Stimulated activated CD8-positive, alpha-beta memory T cell treated with anti-CD3 and anti-CD28 coated beads, Interleukin-2, amount 100 ng/mL, for 48 hours (primary cell): ENCODE measurements at places on chromosomes 7 and 10.

- no peak for DNase-seq
Measured at GRCh38 chr10:69537449-69537848, 35.8 kb downstream of the NEUROG3 start.

DNA sequence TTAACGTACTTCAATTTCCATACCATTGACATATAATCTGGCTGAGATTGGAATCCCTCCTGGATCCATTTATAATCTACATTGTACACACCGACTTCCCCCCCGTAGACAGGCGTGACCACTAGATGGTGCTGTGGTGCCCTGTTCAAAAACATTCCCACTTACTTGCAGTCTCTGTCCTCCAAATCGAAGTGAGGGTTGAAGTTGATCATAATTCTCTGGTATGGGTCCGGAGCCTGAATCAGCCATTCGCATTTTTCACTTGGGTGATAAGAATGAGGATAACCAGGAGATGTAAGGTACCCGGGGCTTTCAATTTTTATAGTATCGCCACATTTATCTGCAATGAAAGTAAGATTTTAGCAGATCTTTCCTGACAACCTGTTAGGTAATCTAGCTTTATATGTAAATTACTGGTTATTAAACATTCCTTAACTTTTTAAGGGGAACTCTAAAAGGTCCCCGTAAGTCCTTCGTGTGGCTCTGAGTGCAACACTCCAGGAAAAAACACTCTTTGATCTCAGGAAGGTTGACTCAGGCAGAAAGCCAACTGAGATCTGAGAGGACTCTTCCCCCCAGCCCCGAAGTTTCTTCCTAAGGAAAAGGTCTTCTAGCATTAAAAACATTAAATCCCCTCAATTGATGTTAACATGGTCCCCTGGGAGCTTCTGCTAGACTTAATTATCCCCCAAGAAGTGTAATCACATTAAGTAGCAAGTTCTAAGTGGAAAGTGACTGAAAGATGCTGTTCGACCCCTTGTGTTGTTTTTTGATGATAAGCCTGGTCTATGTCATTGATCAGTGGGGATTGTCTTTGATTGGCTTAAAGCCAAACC, 3.7 kb downstream of the NRP1 start:
- peak; percentile 73 for DNase-seq

GRCh38 chr10:23695825-23696420, 257.0 kb downstream of the OTUD1 start:
- no peak for DNase-seq

- DNase-seq = no peak
Measured at GRCh38 chr10:78358982-78359381, 325.3 kb downstream of the RPS24 start.

DNA sequence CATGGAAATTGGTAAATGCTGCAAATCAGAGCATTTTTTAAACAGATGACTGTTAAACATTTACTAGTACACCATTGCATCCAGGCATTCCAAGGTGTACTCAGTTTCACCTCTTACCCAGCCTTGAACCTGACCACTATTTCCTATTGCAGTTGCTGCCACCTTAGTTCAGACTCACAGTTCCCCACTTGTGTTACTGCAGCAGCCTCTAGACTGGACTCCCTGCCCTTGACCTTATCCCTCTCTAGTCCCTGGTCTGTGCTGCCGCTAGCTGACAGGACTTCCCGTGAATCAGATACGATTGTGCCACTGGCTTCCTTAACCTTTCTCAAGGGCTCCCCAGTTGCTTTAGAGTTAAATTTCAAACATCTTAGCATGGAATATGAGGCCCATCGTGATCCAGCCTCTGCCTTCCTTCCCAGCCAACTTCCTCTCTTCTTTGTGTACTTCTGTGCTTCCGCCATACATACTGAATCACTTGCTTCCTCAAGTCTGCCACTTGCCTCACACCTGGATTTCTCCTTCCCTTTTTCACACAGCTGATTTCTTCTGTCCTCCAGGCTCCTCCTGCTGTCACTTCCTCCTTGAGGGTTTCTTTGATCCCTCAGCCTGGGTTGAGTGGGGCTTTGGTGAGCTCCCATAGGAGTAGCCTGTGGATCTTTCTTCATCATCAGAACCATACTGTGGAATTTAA, 118.7 kb upstream of the GJD4 start:
- no peak for DNase-seq

DNA sequence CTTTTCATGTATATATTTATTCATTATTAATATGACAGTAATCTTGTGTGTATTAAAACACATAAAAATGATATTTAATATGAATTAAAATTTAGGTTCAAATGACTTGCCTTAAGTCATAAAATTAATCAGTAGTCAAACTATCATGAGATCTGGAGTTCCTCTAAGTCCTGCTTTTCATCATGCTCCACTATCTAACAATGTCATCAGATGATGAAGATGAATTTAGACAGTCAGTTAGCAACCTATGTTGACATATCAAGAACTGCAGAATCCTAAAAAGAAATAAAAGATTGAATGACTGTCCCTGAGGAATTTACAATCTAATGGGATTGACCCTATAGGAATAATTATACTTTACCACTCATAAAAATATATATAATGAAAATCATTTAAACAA, 7.1 kb downstream of the CABCOCO1 start:
- no peak for DNase-seq

DNA sequence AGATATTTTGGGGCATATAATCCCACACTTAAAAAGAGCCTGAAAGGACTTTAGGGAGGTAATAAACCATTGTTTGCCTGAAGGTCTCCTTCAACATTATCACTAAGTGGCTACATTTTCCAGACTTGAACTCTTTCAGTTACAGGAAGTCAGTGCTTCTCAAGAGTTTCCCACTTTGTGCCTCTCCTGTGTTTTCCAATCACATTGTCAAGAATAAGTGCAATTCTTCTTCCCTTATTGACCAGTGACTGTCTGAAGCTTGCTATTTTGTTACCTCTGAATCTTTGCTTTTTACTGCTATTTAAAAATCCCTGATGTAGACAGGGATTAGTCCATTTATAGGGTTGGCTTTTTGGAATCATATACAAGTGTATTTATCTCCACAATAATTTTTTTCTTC, 346.7 kb upstream of the ANKRD30A start:
- no peak for DNase-seq
